ENCODE measurements at places on chromosomes 1 and 21.

- DNase-seq = no peak
These were observed 165.3 kb downstream of the COL24A1 start for GRCh38 chr1:85991261-85991660.

DNA sequence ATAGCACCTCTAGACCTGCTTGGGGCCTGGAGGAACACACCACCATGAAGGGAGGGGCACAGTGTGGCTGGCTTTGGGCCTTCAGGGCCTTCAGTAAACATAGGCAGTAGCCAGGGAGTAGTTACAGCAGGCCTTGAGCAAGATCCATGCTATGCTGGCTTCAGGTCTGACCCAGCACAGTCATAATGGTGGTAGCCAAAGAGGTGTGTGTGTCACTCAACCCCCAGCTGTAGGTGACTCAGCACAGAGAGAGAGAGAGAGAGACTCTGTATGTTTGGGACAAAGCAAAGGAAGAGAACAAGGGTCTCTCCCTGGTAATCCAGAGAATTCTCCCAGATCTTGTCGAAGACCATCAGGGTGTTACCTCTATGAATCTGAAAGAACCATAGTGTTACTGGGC, 250.5 kb upstream of the PKN2 start:
- no peak for DNase-seq

- no peak for DNase-seq
These were observed 3.2 kb upstream of the RXFP4 start for GRCh38 chr1:155938220-155938627.

GRCh38 chr1:182120411-182121258, 59.1 kb upstream of the ZNF648 start:
- DNase-seq = no peak

GRCh38 chr1:59718989-59719360, 95.8 kb upstream of the HOOK1 start:
- DNase-seq = no peak

- DNase-seq = no peak
These were observed 5.5 kb downstream of the C2CD2 start for GRCh38 chr21:41948078-41948895.

DNA sequence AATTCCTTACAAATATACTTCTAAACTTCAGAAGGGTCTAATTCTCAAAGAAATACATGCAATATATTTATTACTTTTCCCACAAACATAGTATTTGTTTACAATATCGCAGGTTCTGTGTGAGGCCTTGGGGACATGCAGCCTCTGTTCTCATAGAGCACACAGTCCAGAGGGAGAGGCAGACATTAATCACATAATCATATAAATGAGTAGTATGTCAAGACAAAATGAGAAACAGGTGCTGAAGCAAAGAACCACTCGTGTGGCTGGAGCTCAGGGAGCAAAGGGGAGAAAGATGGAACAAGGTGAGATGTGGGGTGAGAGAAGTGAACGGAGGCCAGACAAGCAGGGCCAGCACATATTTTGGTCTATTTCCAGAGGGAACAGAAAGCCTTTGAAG, 26.4 kb upstream of the MAGI3 start:
- no peak for DNase-seq
